Activated CD8-positive, alpha-beta T cell treated with anti-CD3 and anti-CD28 coated beads, Interleukin-2, amount 10 ng/mL, durations not matched to agents 7 days and 5 days (primary cell): ENCODE measurements at places on chromosomes 3 and 15.
A peak's percentile ranks its signal among the peaks of the same experiment; 100 is the strongest.

DNA sequence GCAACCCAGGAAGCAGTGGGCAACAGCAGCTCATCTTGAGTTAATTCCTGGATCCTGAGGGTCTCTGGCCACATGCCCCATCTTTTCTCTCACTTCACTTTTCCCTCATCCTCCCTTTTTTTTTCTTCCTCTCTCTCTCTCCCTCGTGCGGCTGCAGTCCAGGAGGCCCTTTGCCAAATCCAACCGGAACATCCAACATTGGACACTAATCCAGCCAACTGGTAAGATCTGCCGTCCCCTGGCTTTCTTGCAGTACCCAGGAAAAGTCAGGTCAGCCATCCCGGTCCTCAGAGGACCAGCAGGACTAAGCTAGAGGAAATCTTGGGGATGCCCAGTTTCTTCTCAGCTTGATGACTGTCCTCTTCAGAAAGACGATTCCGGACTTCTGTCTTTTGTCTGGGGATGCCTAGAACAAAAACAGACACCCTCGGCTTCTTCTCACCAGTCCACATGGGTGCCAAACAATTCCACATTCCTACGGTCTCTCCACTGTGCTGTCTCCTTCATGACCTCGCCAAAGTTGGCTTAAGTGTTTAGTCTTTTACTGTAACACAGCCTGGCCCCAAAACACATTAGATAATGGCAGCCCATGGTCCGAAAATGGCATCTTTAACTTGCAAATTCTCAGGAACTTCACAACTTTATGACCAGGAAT lies 115.6 kb downstream of the GSK3B start:
- H3K36me3 ChIP-seq = peaks cover 51% of the 10 kb centered on the region
- no peak overlapping the region for H3K4me3 ChIP-seq
- H3K4me1 ChIP-seq = peaks cover 1% of the 10 kb centered on the region
- H3K27ac ChIP-seq = no peak overlapping the region
- no peaks in the 10 kb centered on the region for H3K27me3 ChIP-seq
- no peak for DNase-seq

DNA sequence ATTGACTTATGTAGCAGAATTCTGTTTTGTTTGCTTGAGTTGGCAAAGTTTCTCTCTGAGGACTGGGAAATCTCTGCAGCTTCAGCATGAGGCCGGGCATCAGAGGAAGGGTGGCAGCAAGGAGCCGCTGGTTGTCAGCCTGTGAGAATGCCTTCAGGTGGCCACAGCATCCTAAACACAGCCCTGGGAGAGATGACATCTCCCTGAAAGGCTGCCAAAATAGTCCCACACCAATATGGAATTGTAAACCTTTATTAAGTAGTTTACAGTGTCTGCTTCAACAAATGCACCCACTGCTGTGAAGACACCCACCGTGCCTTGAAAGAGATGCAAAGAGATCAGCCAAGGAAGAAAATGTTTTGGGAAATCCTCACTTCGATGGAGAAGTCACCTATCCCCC lies 609.7 kb upstream of the ARRDC4 start:
- DNase-seq = no peak
- H3K36me3 ChIP-seq = no peaks in the 10 kb centered on the region
- no peak overlapping the region for H3K4me3 ChIP-seq
- no peak overlapping the region for H3K27ac ChIP-seq

GRCh38 chr3:12895391-12896062 lies 54.2 kb upstream of the RPL32 start:
- H3K27me3 ChIP-seq = peaks cover 6% of the 10 kb centered on the region
- H3K27ac ChIP-seq = no peak overlapping the region
- no peak overlapping the region for H3K4me3 ChIP-seq
- H3K36me3 ChIP-seq = peaks cover 11% of the 10 kb centered on the region
- H3K4me1 ChIP-seq = peaks cover 5% of the 10 kb centered on the region
- no peak for DNase-seq

DNA sequence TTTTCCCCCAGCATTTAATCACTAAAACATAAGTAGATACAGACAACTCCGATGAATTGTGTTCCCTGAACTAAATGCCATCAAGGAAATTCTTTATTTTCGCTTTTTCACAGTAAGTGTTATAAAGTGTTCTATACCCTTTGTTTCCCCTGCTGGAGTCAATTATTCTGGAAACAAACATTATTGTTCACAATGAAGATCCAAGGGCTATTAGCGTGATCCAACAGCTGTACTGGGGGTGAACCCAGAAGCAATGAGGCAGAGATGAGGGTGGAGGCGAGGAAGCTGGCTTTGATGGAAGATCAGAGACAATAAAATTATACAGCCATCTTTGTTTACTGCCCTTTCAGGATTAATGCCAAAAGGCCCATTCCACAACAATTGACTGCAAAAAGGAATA lies 250.3 kb upstream of the IGF1R start:
- H3K4me1 ChIP-seq = no peaks in the 10 kb centered on the region
- H3K27ac ChIP-seq = no peak overlapping the region
- H3K27me3 ChIP-seq = peaks cover 2% of the 10 kb centered on the region
- no peaks in the 10 kb centered on the region for H3K36me3 ChIP-seq
- H3K4me3 ChIP-seq = no peak overlapping the region

GRCh38 chr3:156941311-156941710 lies 115.2 kb downstream of the LEKR1 start:
- peaks cover 29% of the 10 kb centered on the region for H3K27me3 ChIP-seq
- H3K36me3 ChIP-seq = no peaks in the 10 kb centered on the region
- no peak overlapping the region for H3K27ac ChIP-seq
- H3K4me1 ChIP-seq = no peaks in the 10 kb centered on the region
- H3K4me3 ChIP-seq = no peak overlapping the region

DNA sequence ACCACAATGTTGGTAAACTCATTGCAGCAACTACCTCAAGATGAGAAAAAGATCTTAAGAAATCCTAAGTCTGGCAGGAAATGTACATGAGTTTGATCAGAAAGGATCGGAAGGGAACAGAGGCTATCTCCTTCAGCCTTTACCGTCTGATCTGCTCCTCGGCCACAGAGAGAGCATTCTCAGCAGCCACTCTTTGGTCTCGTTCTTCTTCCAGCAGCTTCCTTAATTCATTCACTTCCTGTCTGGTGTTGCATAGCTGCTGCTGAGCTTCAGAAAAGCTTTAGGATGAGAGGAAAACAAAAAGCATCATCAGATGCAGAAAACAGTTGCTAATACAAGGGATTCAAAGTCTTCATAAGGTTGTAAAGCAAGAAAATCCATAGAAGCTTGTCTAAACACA lies 6.6 kb upstream of the HCLS1 start:
- no peak overlapping the region for H3K4me3 ChIP-seq
- H3K36me3 ChIP-seq = peaks cover 42% of the 10 kb centered on the region
- H3K4me1 ChIP-seq = no peaks in the 10 kb centered on the region
- H3K27ac ChIP-seq = no peak overlapping the region
- no peak for DNase-seq

DNA sequence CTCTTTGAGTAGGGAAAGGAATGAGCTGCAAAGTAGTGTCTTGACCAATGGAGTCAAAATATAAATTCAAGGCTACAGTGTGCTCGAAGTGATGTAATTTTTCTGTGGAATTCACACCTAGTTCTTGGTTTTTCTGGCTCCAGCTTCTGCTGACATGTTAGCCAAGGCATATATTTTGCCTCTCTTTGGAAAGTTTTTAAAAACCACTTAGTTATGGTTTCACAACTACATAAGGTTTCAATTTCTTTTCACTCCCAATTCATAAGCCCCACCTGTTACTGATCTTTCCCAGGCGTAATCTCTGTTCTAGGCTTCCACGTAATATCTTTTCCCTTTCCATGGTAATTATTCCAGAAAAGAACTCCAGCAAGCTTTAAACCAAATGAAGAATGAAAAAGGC lies 46.9 kb downstream of the GADL1 start:
- H3K36me3 ChIP-seq = no peaks in the 10 kb centered on the region
- H3K27ac ChIP-seq = no peak overlapping the region
- no peaks in the 10 kb centered on the region for H3K27me3 ChIP-seq
- peaks cover 8% of the 10 kb centered on the region for H3K4me1 ChIP-seq

DNA sequence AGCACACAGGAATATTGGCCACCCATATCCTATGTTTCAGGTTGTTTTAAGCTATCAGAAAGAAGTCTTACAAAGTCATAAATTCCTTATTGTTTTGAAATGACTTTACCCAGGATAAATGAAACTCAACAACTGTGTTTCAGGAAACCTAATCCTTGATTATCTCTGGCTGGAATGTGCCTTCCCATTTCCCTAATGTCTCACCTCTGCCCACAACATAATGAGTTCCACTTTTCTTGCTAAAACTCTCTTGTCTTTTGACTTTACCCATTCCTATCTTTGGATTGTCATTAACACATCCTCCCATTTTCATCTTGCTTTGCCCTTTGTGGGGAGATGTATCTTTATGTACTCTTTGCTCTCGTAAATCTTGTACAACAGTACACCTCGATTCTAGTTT lies 200.0 kb upstream of the DNAJC19 start:
- no peak for DNase-seq
- H3K27ac ChIP-seq = no peak overlapping the region
- H3K4me3 ChIP-seq = no peak overlapping the region
- no peaks in the 10 kb centered on the region for H3K27me3 ChIP-seq
- no peaks in the 10 kb centered on the region for H3K4me1 ChIP-seq
- H3K36me3 ChIP-seq = no peaks in the 10 kb centered on the region

- H3K27ac ChIP-seq = no peak overlapping the region
Observed at GRCh38 chr15:86163816-86164215, 84.1 kb downstream of the AGBL1 start.

- H3K36me3 ChIP-seq = no peaks in the 10 kb centered on the region
- peaks cover 13% of the 10 kb centered on the region for H3K27me3 ChIP-seq
- no peaks in the 10 kb centered on the region for H3K4me1 ChIP-seq
- DNase-seq = no peak
- no peak overlapping the region for H3K4me3 ChIP-seq
Observed at GRCh38 chr3:127217596-127218453, 24.9 kb downstream of the PRR23E start.

- no peaks in the 10 kb centered on the region for H3K36me3 ChIP-seq
- peaks cover under 1% of the 10 kb centered on the region for H3K27me3 ChIP-seq
- no peak for DNase-seq
- H3K4me3 ChIP-seq = no peak overlapping the region
- no peak overlapping the region for H3K27ac ChIP-seq
Observed at GRCh38 chr15:77975332-77976094, 102.0 kb downstream of the TBC1D2B start.

- peaks cover 11% of the 10 kb centered on the region for H3K27me3 ChIP-seq
- H3K4me1 ChIP-seq = no peaks in the 10 kb centered on the region
- no peak overlapping the region for H3K4me3 ChIP-seq
- DNase-seq = no peak
- H3K36me3 ChIP-seq = no peaks in the 10 kb centered on the region
- H3K27ac ChIP-seq = no peak overlapping the region
Observed at GRCh38 chr15:48112242-48112641, 8.5 kb upstream of the SLC24A5 start.

GRCh38 chr15:101123222-101123910 lies 128.5 kb downstream of the CHSY1 start:
- no peak for DNase-seq
- peak overlapping the region; percentile 50 for H3K27ac ChIP-seq
- H3K36me3 ChIP-seq = peaks cover 19% of the 10 kb centered on the region

DNA sequence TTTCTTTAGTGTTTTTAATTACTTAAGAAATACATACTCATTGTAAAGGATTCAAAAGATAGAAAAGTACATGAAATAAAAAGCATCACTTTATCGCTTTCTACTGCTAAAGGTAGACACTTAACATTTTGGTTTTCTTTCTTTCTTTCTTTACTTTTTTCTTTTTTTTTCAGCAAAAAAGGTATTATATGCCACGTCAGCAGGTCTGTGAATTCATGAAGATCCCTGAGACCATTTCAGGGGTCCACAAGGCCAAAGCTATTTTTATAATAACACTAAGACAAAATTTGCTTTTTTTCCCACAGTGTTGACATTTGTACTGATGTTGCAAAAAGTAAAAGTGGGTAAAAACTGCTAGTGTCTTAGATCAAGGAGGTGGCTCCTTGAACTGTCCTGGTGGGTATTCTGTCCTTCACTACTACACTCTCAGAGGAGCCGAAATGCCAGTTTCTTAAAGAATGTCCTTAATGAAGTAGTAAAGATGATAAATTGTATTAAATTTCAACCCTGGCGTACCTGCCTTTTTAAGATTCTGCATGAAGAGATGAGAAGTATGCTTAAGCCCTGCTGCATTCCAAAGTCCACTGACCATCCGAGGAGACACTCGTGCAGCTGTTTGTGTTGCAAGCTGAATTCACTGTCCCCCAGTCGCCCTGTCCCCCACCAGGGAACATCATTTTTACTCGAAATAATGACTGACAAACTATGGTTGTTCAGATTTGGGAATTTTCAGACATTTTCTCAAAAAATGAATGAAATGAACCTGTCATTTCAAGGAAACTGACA lies 106.7 kb upstream of the PIAS1 start:
- peaks cover 11% of the 10 kb centered on the region for H3K4me1 ChIP-seq
- no peak overlapping the region for H3K27ac ChIP-seq
- H3K4me3 ChIP-seq = no peak overlapping the region
- DNase-seq = no peak
- peaks cover 5% of the 10 kb centered on the region for H3K36me3 ChIP-seq
- no peaks in the 10 kb centered on the region for H3K27me3 ChIP-seq

GRCh38 chr3:27714146-27714526 lies 8.0 kb downstream of the EOMES start:
- H3K4me3 ChIP-seq = peak overlapping the region; percentile 88
- DNase-seq = no peak

DNA sequence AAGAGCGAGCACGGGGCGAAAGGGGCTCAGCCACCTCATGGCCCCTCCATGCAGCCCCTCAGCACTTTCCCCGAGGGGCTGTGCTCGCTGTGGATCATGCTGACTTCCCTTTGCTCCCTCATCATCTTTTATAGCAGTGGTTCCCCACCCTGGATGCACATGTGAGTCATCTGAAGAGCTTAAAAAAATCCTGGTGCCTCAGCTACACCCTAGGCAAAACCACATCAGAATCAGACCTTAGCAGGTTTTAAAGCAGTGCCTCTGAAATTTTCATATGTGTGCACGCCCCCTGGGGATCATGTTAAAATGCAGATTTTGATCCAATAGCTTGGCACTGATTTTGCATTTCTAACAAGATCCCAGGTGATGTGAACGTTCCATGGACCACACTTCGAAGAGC lies 50.9 kb downstream of the FEM1B start:
- H3K27ac ChIP-seq = peak overlapping the region; percentile 85
- peaks cover 38% of the 10 kb centered on the region for H3K4me1 ChIP-seq
- no peaks in the 10 kb centered on the region for H3K36me3 ChIP-seq
- peaks cover 15% of the 10 kb centered on the region for H3K27me3 ChIP-seq

- H3K4me1 ChIP-seq = no peaks in the 10 kb centered on the region
- no peak overlapping the region for H3K27ac ChIP-seq
- no peak overlapping the region for H3K4me3 ChIP-seq
- H3K36me3 ChIP-seq = peaks cover 53% of the 10 kb centered on the region
- no peaks in the 10 kb centered on the region for H3K27me3 ChIP-seq
Observed at GRCh38 chr3:185049710-185050109, 103.2 kb downstream of the C3orf70 start.
